ENCODE measurements at places on chromosomes 6 and 20.

- DNase-seq = no peak
Measured at GRCh38 chr6:144711661-144712060, 426.5 kb downstream of the UTRN start.

DNA sequence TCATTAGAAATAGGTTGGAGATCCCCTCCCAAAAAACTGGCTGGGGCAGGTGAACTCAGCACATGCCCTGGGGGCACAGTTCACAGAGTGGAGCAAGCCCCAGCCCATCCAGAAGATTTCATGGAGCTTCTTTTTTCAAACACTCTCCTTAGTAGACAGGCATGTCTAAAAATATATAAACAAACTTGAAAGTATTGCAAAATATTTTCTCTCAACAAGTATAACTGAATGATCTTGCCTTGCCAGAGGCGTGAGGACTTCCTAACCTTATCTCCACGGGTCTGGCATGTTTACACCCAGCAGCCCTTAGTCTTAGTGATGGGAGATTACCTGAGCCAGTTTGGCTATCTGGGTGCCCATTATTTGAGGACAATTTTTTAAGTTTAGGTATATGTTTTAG lies 107.1 kb downstream of the QRSL1 start:
- no peak for DNase-seq

DNA sequence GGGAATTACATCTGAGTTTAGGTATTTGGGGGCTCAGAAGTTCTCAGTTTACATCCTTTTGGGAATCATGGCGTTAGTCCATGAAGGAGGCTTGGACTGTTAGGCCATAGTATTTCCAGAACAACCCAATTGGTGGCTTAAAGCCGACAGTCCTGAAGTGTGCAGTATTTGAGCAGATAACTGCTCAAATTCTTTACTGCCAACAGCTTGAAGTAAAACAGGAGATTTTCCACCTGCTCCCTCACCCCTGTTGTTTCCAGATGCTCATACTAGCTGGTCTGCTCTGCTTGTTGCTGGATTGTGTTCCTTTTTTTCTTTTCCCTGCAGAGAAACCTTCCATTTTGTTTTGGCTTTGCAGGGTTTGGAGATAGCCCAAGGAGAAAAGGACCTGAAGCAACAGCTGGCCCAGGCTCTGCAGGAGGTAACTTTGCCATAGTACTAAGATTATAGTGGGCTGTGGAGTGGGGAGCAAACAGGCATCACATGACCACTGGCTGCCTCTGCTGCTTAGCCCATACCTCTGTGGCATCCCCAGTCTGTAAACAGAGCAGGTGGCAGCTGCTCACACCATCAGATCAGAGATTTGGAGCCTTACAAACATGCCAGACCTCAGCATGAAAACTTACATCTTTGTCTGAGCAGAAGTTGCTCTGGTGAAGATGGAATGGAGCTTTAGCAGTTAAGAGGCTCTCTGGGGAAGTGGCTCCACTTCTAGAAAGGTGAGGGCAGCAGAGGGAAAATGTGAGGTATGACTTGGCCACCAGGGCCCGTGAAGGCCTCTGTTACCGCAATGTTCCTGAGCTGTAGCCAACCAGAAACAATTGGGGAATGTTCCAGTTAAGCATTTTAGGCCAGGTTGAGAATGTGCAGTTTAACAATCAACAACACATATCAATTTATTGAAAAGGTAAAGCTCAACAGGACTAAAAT lies 17.6 kb downstream of the RNF8 start:
- DNase-seq = no peak

DNA sequence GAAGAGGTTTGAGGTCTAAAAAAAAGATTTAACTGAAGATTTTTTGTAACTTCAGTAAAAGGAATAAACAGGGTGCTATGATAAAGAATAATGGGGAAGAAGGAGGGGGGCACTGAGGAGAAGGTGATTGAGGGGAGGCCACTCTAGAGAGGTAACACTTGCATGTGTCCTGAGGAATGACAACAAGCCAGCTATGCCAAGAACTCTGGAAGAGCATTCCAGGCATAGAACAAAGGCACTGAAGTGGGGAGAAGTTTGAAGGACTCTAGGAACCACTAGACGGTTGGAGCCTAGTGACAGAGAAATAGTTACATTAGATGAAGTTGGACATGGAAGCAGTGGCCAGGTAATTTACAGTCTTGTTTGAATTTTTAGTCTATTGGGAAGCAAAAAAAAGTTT lies 10.8 kb upstream of the SF3B5 start:
- no peak for DNase-seq

GRCh38 chr20:654417-654750 lies 1.4 kb upstream of the SRXN1 start:
- peak; percentile 49 for DNase-seq

DNA sequence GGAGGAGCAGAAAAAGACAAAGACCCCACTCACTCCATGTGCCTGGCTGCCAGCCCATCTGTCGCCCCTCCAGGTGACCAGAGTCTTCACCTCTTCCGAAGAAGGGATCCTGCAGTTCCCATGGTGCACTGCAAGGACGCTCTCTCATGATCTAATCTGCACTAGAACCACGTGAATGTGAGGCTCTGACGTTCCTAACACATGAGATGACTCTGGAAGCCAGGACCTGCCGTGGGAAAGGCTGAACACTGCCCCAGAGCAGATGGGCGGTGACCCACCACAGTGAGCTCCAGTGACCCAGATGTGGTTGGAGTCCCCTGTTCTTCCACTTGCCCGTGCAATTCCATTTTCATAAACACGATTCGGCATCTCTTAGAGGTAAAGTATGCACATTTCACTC lies 39.6 kb upstream of the PDE10A start:
- no peak for DNase-seq

GRCh38 chr6:132400883-132401617 lies at the start of gene MOXD1:
Gene MOXD1 (minus strand): TSS chr6:132401475. CDS start chr6:132401426, 49 bp downstream.
- no peak for DNase-seq

GRCh38 chr6:14670806-14671205 lies 553.2 kb downstream of the CD83 start:
- no peak for DNase-seq

GRCh38 chr20:33284284-33284683 lies 1.3 kb downstream of the BPIFB1 start:
- no peak for DNase-seq

DNA sequence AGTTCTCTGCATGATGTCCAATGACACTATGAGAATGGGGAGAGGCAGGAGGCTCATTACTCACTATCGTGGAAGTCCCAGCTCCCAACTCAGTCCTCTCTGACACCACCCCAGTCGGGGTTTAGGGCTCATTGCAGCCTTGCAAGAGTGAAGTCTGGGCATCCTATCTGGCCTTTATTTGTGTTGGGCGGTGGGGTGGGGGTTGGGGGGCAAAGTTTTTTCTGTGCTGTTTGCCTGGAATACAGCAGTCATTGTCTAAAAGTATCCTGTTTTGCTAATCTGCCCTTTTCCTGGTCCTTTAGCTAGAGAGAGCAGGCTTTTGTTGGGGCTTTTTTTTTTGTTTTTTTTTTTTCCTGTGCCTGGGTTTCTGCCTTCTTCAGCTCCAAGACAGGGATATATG lies 174.2 kb downstream of the MYLK4 start:
- DNase-seq = no peak

Data from inflammatory macrophage (primary cell).